ENCODE measurements at places on chromosomes 1 and 21.

DNA sequence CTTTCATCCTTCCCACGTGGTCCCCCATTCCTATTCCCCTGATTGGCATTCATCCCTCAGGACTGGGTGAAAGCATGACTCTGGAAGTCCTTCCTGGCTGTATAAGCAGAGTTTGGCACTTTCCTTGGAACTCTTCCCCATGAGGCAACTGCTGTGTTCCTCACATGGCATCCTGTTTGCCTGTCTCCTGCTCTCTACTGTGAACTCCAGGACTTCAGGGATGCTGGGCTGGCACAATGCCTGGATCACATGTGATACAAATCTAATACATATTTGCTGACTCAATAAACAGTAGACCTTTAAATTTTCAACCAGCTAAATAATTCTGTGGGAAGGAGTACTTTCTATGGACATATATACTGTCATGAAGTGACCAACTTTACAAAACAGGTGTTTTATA is 46.8 kb upstream of the EDEM3 start:
- DNase-seq = no peak

DNA sequence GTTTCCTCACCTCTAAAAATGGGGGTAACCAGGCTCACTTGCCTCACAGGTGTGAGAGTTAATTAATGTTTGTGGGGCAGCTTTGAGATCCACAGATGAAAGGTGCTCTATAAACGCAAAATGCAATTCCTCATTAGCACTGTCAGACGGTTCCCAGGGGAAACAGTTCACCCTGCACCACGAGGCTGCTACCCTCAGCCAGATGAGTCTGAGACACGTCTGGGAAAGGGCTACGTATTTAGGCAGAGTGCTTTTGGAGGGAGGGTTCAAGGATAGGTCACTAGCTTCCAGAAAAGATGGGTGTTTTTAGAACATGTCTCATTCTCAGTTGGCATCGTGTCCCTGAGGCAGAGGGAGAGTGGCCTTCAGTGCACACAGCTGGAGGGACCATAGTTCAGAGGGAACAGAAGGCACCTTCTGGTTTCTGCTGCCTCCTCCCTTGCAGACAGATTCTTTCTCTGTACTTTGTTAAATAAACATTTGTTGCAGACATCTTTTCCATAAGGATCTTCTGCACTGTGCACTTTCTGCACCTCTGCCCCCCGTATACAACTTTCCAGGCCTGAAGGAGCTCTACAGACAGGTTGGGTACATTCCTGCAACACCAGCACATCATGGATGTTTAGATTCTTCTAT is 139.9 kb downstream of the CLIC6 start:
- no peak for DNase-seq

GRCh38 chr21:33063907-33064622 is 5.9 kb upstream of the OLIG1 start:
- no peak for DNase-seq

DNA sequence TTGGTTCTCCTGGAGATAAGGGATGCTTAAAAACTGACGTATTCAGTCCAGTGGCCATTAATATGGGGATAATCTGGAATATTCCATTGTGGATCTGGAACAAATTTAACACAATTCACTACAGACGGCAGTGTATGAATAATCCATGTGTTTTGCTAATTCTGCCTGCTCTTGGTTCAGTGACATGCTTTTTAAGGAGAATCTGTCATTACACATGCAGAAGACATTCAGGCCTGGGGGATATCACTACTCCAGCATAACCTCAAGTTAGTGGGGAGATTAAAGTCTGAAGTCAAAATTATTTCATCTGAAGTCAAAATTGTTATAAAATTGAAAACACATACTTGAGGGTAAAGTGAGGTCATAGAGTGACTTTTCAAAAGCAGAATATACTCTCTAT is 789.3 kb downstream of the USP25 start:
- no peak for DNase-seq

DNA sequence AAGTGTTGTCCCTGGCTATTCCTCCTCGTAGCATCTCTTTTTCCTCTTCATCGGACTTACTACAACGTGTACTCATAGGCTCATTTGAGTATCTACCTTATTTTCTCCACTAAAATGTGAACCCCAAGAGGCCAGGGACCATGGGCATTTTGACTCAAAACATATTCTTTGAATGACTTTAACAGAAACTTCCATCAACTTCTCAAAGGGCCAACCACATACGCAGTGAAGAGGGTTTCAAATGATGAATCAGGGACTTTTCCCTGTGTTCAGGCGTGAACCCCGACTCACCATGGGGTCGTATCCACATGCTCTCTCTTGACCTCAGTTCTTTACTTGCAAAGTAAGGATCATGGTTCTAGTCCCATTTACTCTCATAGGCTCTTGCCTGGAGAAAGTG is 20.2 kb upstream of the GPR137B start:
- DNase-seq = no peak

GRCh38 chr1:87644579-87645190 is 316.0 kb downstream of the LMO4 start:
- DNase-seq = peak; percentile 60

GRCh38 chr1:206880314-206880713 is 14.9 kb downstream of the IL20 start:
- no peak for DNase-seq

GRCh38 chr21:28731700-28732321 is 260.9 kb downstream of the LTN1 start:
- no peak for DNase-seq
